ENCODE measurements at places on chromosomes 12 and 14.

DNA sequence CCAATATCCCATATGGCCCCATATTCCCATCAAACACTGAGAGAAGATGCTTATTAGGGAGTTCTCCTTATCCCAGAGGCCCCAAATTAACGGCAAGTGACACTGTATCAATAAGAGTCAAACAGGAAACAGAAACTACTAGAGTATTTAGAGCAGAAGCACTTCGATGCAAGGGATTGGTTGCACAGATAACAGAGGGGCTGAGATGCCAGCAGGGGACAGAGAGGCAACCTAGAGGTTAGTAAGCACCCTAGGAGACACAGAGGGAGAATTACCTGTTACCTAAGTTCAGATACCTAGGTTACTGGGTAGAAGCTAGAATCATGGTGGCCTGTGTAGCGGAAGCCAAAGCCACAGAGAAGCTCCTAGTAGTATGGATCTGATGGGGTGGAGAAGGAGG is 2.9 kb downstream of the HEBP1 start:
- DNase-seq, result no peak

- no peak for DNase-seq
Measured at GRCh38 chr14:62280366-62280765, 518.1 kb downstream of the SNAPC1 start.

DNA sequence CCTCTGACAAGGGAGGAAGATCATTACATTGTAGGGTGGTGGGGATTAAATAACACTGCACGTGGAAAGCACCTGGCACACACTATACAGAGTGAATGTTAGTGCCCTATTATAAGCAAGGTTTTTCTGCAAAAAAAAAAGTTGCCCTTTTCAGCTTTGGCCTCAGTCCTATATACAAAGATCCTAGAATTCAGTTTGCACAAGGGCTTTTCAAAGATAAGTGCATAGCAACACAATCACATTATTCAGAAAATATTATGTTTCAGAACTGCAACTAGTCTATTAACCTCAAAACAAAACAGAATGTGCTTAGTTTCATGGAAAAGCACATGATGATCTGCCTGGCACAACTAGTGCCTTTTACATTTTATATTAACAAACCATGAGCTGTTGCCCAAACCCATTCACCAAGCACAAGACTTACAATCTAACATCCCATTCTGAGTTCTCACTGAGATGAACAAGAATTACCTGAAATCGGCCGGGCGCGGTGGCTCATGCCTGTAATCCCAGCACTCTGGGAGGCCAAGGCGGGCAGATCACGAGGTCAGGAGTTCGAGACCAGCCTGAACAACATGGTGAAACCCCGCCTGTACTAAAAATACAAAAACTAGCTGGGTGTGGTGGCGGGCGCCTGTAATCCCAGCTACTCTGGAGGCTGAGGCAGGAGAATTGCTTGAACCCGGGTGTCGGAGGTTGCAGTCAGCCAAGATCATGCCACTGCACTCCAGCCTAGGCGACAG is 1.8 kb downstream of the TM7SF3 start:
- no peak for DNase-seq

DNA sequence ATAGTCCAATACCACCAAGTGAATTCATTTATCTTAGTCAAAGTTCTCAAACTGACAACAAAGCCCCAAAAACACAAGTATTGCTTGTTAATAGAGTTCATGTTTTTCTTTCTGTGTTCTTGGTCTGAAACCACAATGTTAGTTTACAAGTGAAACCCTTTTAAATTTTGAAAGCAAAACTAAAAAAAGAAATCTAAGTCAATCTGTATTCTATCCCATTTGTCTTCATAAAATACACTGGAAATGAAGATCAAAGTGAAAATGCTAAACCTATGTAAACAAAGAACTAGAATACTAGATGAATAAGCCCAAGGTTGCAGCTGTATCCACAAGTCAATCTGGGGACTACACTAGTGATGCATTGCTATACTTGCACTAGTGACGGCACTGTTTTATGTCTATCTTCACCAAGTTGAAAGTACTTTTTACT is 10.4 kb downstream of the MAP4K5 start:
- no peak for DNase-seq

All from CD4-positive, alpha-beta T cell treated with Interleukin-17A for 4 hours (primary cell).